ENCODE measurements at places on chromosomes 5 and 9.

- DNase-seq: no peak
Observed at GRCh38 chr9:111961009-111961408, 64.4 kb downstream of the UGCG start.

GRCh38 chr5:82564963-82565362 lies 286.8 kb upstream of the RPS23 start:
- no peak for DNase-seq

DNA sequence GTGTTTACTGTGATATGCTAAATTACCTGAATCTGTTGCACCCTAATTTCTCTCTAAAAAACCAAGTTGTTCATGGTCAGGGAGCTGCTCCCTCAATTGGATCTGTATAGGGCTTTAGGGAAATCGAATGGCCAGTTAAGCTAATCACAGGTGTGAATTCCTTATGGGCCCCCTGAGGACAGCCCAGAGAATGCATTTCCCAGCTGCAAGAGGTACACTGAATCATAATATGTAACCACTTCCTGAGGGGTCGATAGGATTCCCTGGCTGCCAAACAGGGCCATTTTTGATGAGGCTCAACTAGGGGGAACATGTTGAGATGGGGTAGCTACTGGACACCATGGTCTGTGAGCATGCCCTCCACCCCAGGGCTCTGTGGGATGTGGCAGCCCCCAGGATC lies 478.6 kb downstream of the CCDC171 start:
- no peak for DNase-seq

GRCh38 chr5:125120012-125120411 lies 373.6 kb upstream of the ZNF608 start:
- no peak for DNase-seq

GRCh38 chr5:133499895-133500294 lies 112.4 kb downstream of the FSTL4 start:
- DNase-seq: no peak

DNA sequence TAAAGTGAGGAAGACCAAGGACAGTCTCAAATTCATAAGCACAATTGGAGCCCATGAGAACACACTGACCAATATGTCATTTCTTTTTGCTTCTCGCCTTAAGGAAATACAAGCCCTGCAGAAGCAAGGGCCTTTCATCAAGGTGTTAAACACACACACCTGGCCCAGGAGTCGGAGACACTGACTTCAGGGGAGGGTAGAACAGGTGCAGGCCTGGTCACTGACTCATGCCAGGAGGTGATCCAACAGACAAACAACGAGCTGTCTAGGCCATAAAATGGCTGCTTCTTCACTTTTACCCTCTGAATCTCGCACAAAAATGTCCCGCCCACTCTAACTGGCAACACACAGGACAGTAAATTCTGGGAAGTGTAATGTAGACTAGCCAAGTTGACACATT lies 62.7 kb downstream of the RGMB start:
- no peak for DNase-seq

DNA sequence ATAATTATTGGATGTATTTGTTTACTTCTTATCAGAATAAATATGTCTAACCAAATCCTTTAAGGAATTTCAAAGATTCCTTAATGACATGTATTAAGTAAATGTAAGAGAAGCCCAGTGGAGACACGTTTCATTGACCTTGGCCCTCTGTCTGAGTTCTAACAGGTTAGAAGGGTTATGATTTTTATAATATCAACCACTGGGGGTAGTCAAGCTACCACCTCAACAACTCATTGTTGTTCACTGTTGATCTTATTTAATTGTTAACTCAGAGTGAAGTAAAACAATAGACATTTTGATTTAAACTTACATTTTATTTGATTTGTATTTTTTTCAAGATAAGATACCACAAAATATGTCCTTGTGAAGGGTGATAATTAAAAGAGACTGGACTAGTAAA lies 499.2 kb upstream of the COX7C start:
- DNase-seq: no peak

DNA sequence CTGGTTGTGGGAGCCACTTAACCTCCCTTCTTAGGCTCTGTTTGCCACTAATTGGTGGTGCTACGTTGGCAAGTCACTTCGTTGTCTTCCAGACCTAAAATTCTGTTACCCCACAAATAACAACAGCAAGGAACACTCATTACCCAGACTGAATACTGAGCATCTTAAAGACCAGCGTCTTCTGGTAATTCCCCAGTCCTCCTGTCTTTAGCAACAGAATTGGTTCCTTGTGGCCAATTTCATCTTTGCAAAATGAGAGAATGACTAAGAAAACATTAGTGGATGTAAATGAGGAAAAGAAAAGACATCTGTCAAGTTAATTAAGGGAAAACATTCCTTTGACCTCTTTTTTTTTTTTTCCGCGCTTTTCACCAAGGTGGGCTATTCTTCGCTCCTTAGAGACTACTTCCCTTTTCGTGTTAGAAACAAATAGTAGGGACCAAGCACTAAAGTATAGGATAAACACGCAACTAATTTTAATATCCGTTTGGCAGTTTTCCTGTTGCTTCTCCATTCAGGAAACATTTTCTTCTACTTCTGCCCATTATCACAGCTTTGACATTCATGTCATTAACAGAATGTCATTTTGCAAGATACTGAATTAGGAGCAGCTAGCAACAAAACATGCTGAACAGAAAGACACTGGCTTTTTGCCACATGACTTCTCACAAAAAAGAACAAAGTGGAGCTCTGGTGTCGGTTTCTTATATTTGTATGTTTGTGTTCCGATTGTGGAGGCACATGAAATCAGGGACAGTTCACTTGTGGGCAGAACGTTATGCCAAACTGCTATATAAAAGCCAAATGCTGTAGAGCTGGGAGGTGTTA lies 154.2 kb downstream of the CD180 start:
- no peak for DNase-seq

DNA sequence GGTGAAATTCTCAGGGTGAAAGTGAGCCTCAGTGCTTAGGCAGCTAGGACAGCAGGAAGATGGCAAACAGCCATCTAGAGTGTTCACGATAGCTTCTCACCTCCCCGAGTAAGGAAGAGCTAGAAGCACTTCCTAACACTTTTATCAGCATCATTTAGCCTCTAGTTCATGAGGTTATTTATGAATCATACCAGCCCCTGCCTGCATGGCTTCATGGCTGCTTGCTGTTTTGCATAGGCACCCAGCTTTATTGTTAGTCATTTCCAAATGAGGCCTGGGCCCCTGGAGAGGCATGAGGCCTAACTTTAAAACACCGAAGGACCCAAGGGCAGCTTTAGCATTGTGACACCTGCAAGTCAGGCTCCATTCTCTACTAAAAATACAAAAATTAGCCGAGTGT lies 134.9 kb upstream of the PANK3 start:
- DNase-seq: no peak

DNA sequence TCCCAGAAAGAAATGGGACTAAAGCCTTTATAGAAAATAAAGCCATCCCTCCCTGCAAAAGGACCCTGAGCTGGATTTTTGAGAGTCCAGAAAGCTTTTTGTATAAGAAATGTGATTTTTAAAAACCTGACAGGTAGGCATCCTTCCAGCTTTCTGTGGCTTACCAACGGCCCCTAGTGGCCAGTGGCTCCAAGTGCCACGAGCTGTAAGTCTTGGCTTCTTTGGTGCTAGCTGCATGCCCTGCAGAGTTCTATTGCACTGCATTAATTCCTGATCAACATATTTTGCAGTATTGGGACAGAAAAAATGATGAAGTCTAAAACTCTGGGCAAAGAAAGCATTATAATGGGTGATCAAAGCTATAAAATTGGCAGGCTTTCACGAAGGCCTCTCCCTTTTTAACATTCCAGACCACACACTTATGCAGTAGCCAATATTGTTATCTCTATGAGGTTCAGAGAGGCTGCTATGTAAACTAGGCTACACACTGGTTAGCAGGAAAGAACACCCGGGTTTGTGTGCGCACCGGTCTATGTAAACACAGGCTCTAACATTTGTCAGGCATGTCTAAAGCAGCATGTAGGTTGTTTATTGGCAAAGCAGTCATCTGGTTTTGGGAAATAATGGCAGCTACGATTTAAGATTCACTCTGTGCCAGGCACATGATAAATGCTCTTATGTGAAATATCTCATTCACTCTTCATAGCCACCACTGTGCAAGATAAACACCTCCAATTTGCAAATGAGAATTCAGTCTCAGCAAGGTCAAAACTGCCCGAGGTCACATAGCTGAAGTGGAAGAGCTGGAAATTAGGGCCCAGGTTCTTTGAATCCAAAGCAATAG lies 55.2 kb downstream of the NMUR2 start:
- no peak for DNase-seq

- peak; percentile 33 for DNase-seq
Observed at GRCh38 chr5:139294374-139295165, 1.0 kb downstream of the MATR3 start.

DNA sequence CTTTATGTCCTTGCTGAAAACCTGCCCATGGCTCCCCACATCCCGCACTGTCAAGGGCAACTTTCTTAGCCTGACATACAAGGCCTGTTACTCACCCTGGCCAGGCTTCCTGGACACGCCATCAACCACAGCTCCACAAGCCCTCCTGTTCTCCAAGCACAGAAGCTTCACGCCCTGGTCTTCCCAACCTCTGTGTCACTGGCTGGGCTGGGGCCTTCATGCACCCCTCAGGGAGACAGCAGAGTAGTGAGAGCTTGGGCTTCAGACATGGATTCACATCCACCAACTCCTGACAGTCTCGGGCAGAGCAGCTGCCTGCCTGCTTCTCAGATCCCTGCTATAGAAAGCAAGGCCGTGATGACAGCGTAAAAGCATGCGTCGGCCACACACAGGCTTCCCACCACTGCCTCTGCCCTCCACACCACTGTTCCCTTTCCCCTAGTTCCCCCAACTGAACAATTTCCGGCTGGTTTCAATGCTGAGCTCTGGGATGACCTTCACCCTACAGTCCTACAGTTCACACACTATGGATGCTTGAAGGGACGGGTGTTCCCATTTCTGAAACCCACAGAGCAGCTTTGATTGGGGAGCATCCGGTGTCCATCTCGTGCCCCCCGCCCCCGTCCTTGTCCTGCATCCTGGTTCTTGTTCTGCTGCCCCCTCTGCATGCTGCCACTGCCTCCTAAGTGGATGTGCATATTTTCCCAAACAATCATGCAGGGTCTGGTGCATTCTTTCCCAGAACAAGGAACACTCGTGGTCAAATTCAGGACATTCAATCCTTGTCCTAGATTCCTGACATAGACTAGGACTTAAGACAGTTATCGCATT lies 33.4 kb upstream of the ADAMTS2 start:
- DNase-seq: no peak

- no peak for DNase-seq
Observed at GRCh38 chr9:97564291-97565175, 63.1 kb downstream of the TMOD1 start.

GRCh38 chr5:37899037-37899436 lies 59.2 kb upstream of the GDNF start:
- DNase-seq: no peak

DNA sequence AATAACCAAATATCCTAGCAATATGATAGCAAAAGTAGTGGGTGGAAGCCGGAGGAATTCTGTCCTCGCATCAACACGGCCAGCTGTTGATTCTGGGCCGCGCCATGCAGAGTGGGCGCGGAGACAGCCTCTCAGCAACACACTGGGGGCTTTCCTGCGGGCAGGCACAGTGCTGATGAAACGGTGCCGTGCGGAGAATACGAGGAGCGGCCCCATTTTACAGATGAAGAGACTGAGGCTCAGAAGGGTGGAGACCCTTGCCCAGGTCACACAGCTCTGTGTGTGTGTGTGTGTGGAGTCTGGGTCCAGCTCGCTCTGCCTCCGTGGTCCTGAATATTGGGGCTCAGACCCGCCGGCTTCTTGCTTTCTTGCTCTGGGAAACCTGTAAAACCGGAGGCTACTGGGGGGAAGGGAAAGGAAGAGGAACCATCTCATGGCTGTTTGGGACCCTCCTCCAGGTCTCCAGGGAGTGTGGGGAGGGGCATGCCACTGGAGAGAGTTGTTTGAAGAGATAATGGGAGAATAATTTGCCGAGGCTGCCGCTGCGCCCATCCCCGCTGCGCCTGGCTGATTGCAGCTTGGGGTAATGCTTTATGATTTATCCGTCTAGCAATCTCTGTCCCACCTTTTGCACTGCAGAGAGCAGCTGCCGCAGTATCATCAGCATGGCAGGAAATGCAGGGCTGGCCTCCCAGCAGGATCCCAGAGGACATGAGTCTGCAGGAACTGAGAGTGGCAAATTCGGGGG lies 36.6 kb downstream of the NCS1 start:
- no peak for DNase-seq

GRCh38 chr9:82939451-82939850 lies 123.5 kb downstream of the RASEF start:
- no peak for DNase-seq

GRCh38 chr9:32360983-32361673 lies 23.3 kb upstream of the ACO1 start:
- no peak for DNase-seq

- DNase-seq: no peak
Observed at GRCh38 chr9:33506626-33507370, 17.3 kb upstream of the ANKRD18B start.

- DNase-seq: no peak
Observed at GRCh38 chr9:35027860-35028259, 38.3 kb downstream of the DNAJB5 start.

- no peak for DNase-seq
Observed at GRCh38 chr9:35105126-35105525, 2.2 kb upstream of the STOML2 start.

- no peak for DNase-seq
Observed at GRCh38 chr5:109825450-109825849, 135.7 kb downstream of the MAN2A1 start.

DNA sequence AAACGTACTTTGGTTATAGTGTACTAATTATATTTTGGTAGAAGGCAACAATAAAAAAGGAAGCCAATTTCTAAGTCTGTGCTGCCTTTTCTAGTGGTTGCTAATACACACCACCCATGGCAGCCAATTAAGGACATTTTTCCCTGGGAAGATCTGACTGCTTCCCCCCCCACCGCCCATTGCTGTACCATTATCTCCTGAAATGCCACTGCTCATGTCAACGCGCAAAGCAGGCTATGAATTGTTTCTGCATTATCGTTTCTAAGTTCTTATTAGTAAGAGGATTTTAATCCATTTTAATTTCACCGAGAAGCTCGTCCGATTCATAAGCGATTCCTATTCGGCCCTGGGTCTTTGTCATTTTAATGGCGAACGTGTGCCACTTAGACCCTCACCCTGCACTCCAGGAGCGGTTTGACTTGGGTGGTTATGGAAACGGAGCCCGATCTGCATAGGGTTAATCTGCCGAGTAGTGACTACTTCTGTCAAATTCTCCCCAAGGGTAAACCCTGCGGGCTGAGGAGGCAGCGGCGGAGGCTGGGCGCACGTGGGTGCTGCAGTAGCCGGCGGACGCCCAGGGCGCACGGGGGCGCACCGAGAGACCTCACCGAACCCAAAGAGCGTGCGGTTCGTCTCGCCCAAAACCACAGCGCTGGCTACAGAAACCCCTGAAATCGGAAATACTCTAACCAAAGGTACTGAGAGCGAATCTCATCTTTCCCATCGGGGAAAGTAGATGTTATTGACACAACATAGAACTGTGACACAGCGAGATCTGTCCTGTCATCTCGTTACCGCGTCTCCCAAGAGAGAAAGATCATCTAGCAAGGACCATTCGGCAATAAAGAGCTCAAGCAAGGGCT lies 55.8 kb upstream of the SHC3 start:
- DNase-seq: no peak
